CD4-positive, alpha-beta T cell treated with Interleukin-17A for 4 hours (primary cell): ENCODE measurements at places on chromosomes 2 and 18.

- no peak for DNase-seq
Measured at GRCh38 chr2:43086451-43087221, 139.8 kb downstream of the ZFP36L2 start.

DNA sequence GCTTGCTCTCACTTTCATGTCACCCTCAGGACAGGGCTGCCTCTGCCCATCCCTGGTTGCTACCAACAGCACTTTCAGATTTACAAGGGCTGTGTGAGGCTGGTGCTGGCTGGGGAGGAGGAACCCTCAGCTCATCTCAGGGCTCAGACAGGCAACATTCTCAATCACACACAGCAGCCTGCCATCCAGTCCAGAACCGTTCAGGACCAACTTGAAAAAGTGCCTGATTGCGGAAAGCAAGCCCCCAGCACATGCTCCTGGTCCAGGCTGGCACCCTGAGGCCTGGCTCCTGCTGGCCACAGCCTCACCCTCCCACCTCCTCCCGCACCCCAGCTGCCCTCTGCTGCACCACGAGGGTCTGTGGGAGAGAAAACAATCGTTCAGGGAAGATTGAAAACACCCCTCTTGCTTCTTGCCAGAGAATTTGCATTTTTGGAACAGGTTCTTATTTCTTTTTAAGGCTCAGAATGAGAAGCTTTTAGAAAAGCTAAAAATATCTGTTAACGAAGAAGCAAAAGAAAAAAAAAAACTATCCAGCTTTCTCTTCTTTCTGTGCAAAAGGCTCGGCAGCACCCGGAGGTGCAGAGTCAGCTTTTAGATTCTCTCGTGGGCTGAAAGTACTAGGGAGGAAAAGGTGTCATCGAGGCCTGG lies 403.8 kb upstream of the ID2 start:
- no peak for DNase-seq

DNA sequence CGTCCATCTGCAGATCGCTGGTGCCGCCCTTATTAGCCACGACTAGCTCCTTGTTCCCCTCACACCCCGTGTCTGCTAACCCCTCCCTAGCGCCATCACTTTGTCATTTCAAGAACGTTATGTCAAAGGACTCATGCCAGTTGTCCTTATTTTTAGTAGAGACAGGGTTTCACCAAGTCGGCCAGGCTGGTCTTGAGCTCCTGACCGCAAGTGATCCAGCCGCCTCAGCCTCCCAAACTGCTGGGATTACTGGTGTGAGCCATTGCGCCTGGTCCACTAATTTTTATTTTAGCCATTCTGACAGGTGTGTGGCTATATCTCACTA lies 138.9 kb upstream of the HDAC4 start:
- DNase-seq, result no peak

- DNase-seq, result no peak
Measured at GRCh38 chr2:99602476-99602875, 112.7 kb upstream of the REV1 start.

GRCh38 chr2:112782234-112782799 lies 2.0 kb downstream of the IL1A start:
- no peak for DNase-seq

DNA sequence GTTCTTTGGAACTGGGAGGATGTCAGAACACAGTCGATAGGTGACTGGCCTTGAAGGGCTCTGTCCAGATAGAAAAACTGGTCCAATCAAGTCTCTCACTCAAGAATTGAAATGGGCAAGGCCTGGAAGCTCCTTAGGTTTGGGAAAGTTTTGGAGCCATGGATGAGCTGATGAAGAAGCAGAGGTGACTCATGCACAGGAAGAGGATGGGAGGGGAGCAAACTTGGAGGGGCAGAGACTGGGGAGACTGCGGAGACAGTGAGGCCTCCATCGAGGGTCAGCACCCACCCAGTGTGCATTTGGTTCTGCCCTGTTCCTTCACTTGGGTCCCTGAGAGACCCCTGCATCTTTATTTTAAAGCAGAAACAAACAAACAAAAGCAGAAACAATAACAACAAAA lies 41.1 kb downstream of the SOWAHC start:
- no peak for DNase-seq

DNA sequence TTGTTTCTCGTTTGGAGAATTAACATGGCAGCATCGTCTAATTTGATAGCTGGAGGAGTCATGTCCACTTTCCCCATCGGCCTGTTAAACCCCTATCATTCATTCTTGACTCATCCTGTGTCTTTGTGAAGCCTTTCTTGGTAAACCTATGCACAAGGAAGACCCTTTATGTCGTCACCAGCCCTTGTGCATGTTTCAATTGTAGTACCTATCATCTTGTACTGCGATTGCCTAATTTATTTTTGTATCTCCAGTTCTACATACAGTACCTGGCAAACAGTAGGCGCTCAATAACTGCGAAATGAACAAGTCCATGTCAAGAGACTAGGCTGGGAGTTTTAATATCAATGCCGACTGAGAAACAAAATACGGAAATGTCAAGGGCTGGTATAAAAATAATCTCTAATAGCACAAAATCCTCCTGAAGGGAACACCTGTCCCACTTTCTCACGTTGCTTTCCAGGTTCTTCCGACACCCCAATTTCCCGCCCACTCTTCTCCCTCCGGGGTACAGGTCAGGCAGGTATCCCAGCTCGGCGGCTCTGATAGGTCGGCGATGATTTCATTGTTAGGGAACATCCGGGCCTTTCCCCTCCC lies 1.3 kb upstream of the PPM1B start:
- peak; percentile 5 for DNase-seq

- DNase-seq, result no peak
Measured at GRCh38 chr2:163594497-163594896, 141.3 kb downstream of the FIGN start.

GRCh38 chr2:67213270-67213670 lies 183.9 kb upstream of the ETAA1 start:
- no peak for DNase-seq

GRCh38 chr2:151287513-151288250 lies 1.8 kb downstream of the NMI start:
- no peak for DNase-seq

DNA sequence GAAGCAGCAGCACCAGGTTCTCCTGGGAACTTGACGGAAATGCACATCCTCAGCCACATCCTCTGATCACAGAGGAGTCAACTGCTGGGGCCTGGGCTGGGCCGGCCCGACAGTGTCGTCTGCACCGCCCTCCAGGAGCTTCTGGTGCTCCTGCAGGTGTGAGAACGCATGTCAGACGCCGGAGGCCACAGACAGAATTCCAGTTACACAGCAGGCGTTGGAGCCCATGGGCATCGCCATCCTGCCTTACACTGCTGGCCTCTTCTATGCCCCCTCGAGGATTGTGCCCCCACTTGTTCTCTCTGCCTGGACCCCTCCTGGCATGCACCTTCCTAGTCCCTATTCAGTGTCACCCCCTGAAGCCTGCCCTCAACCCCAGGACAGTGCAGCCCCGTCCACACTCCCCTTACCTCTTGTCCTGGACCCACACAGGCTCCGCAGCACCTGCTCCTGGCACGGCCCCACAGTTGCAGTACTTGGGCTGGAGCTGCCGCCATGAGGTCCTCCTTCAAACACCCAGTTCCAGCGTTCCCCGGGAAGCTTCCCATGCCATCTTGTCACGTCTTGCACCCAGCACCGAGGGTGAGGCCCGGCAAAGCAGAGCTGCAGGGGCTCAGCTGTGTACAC lies 37.5 kb downstream of the ADI1 start:
- no peak for DNase-seq

GRCh38 chr2:21819454-21819853 lies 695.7 kb downstream of the TDRD15 start:
- DNase-seq, result no peak

DNA sequence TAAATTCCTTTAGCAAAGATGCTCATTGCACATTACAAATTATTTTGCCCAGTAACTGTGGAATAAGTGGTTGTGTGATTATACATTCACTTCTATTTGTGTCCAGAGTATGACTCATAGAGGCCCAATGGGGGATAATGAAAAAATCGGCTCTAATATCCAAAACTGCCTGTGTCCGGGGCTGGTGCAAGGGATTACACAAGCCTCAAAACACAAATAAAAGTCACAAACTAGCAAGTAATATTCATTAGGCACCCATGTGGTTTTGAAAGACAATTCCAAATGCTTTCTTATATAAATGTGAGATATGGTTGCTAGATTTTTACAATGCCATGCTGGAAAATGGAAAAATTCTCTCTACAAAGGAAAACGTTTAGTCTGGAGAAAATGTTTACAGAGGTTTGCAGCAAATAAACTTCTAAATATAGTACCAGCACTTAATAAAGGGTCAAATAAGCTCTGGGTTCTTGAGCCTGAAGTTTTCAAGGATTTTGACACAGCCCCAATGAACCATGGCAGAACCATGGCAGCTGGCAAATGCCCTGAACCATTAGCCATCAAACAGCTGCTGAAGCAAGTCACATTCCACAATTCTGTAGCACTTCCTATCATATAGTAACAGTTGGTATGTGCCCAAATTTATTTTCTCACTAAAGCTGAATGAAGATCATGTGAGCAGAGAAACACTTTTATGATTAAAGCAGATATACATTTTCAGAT lies 40.5 kb downstream of the IRS1 start:
- DNase-seq, result no peak

GRCh38 chr18:38709122-38709521 lies 1143.5 kb upstream of the CELF4 start:
- DNase-seq, result no peak

DNA sequence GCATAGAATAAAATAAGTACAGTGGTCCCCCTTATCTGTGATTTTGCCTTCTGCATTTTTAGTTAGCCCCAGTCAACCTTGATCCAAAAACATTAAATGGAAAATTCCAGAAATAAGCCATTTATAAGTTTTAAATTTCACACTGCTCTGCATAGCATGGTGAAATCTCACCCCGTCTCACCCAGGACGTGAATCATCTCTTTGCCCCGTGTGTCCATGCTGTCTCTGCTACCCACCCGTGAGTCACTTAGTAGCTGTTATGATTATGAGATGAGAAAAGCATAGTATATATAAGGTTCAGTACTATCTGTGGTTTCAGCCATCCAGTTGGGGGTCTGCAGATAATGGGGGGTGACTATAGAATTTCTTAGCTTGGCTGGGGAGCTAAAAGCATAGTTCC lies 67.3 kb downstream of the RHBDD1 start:
- DNase-seq, result no peak

- DNase-seq, result no peak
Measured at GRCh38 chr2:126429103-126429502, 226.9 kb upstream of the GYPC start.

- DNase-seq, result no peak
Measured at GRCh38 chr18:44080054-44080453, 600.6 kb upstream of the SETBP1 start.
